ENCODE measurements at places on chromosomes 1 and 21.

DNA sequence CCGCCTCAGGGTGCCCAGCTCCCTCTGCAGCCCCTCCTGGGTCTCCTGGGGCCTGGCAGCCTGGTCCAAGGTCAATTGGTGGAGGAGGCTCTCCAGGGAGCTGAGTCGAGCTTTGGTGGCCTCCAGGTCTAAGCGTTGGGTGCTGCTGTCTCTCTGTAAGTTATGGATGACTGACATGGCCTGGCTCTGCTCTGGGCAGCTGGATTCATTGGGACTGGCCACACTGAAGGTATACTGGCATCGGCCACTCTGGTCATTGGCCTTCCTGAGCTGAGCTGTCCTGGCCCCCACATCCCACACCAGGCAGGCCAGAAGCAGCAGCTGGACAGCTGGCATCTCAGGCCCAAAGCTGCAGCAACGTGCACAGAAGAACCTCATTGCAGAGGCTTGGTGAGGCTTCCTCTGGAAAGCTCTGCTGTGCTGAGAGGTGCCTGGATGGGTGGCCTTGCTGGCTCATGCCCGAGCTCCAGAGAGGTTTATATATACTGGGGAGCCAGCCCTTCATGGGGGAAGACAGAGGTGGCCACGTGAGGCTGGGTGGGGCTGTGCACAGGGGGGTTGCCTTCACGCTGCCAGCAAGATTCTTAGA, at the start of gene MYOC:
Gene MYOC, minus strand, starts transcription at position 455 of the 589 bp plus-strand sequence. Its CDS starts 77 bp downstream, at position 378.
- DNase-seq, result no peak

- DNase-seq, result no peak
These were observed 83.9 kb upstream of the ARTN start for GRCh38 chr1:43849670-43850069.

DNA sequence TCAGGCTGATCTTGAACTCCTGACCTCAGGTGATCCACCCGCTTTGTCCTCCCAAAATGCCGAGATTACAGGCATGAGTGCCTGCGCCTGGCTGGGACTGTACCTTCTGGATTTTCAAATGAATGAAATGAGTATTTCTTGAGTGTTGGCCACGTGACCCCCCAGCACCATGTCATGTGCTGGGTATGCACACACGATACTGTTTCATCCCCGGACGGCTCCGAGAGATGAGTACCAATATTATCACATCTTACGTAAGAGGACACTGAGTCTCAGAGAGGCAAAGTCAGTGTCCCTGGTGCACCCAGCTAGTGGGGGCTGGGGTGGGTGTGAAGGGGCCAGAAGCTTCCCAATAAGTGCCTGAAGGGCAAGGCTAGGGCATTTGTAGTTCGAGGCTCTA, 780 bp upstream of the CROCC start:
- no peak for DNase-seq

GRCh38 chr1:244615301-244615700, 37.6 kb upstream of the DESI2 start:
- DNase-seq, result no peak

DNA sequence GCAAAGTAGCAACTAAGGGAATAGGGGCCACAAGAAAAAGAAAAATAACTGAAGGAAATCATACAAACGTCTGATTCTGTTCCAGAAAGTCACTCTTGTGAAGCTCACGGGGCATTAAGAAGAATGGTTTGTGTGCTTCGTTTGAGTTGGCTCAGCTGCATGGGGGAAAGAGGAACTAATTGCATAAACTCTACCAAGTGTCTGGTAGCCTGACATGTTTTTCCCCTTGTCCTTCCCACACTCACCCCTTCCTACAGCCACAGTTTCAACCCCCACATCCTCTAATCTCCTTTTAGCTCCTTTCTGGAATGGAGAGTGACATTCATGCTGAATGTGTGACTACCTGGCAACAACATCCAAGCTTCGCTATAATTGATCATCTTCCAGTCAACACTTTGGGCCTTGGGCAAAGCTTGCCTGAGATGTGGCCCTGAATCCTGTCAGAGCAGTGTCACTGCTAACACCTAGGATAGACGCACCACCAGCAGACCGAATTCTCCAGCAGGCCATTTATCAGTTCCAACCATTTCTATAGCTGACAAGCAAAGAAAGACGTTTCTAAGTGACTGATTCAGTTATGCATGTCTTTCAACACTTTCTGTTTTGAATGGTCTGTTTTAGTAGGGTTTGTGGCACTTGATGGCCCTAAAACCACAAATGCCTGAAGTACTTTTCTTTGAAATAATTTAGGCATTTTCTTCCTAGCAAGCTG, 439.6 kb downstream of the TTLL7 start:
- DNase-seq, result no peak

- DNase-seq, result peak; percentile 60
These were observed 20.7 kb upstream of the CYP2J2 start for GRCh38 chr1:59947047-59947938.

DNA sequence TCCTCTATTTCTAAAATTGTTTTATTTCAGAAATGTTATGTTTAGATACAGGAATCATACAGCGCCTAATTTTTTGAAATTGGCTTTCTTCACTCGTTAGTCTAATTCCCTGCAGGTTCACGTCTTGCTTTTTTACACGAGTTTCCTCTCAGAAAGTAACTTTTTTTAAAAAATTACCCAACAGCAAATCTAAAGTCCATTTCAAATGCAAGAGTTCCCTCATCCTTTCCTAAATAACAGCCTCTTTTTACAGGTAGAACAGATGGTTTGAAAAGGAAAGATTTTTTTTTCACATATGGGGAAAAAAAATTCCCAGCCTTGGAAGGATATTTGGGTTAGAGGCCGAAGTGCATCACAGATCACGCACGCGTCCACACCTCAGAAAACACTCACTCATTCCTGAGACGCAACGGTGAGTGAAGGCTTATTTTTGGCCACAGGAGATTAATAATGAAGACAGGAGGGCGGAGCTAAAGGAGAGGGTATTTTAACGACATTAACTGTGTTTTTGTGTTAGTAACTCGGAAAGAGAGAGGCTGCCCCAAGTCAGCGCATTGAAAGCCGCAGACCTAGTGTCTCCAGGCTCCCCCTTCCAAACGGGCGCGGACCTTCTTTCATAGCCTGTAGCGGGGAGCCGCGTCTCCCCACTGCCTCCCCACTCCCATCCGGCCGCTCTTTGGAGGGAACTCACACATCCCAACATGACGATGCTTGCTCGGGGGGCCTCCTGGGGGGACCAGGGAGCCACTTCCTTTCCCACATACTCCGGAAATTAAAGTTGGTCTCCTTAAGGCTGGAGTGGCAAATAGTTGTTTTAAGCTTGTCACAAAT, 969 bp upstream of the RIPK4 start:
- DNase-seq, result no peak

Measured in SW 1271 (cell line).